NCI-H510A treated with DMSO at 0.1 percent for 48 hours (cell line): ENCODE measurements at places on chromosomes 1 and 21.

DNA sequence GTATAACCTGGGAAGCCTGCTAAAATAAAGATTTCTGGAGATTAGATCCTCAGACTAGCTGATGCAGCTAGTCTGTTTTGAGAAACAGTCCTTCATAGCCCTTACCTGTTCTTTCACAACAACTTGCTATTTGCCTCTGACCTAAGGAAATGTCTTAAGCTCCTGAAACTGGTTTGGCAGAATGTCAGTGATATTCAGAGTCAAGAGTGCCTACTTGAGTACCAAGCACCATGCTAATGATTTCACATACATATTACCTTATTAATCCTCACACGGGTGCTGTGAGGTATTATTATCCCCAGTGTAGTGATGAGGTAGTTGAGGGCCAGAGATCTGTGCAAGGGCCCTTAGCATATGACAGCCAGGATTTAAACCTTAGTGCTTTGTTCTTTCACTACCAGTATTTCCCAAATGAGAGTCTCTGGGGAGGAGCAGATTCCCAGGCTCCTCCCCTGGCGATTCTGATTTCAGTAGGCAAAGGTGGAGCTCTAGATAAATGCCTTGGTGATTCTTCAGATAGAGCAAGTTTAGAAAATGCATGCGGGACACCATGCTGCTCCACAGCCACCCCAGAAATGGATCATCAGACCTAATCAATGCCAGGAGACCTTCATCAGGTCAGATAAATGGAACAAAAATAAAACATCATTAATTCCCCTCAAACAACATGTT lies 47.4 kb upstream of the WNT2B start:
- peak; percentile 72 for DNase-seq

- DNase-seq: no peak
These were observed 25.6 kb upstream of the ST6GALNAC3 start for GRCh38 chr1:76048926-76049325.

DNA sequence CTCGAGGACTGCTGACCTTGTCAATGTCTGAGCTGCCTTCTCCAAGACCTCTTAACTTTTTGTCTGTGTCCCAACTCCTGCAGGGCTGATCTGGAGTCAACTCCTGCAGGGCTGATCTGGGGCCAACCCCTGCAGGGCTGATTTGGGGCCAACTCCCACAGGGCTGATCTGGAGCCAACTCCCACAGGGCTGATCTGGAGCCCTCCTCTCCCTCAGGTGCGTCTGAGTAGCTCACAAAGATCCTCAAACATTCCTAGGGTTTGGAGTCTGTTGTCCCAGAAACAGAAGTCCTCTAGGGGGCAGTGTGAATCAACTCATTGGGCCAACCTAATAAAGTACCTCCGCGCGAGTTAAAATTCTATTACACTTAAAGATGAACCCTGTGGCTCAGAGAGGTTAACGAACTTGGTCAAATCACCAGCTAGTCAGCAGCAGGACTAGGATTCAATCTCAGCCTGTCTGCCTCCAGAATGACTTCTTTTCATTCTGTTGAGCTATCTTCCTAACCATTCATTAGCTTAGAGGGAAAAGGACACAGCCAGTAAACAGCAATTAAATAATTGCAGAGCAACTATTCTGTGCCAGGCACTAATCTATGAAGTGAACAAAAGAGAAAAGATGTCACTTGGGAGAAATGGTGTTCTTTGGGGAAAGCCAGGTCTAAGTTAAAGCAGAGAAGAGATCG lies 17.2 kb upstream of the RLF start:
- DNase-seq: peak; percentile 97

GRCh38 chr1:184649451-184649888 lies 105.2 kb downstream of the EDEM3 start:
- no peak for DNase-seq

DNA sequence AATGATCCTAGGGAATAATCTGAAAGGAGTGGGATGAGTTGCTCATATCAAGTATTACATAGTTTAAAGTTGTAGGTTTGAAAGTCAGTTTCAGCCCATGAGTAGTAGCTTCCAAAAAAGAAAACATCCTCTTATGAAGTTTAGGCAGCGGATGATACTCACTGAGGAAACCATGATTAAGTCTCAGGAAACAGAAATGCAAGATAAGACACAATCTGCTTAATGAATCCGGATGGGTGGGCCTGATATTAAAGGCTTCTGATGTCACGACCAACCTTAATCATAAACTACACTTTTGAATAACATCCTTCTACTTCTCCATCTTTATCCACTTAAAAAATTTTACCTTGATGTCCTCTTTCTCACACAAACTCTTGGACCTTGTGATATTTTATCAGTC lies 61.8 kb downstream of the S1PR1 start:
- DNase-seq: no peak

DNA sequence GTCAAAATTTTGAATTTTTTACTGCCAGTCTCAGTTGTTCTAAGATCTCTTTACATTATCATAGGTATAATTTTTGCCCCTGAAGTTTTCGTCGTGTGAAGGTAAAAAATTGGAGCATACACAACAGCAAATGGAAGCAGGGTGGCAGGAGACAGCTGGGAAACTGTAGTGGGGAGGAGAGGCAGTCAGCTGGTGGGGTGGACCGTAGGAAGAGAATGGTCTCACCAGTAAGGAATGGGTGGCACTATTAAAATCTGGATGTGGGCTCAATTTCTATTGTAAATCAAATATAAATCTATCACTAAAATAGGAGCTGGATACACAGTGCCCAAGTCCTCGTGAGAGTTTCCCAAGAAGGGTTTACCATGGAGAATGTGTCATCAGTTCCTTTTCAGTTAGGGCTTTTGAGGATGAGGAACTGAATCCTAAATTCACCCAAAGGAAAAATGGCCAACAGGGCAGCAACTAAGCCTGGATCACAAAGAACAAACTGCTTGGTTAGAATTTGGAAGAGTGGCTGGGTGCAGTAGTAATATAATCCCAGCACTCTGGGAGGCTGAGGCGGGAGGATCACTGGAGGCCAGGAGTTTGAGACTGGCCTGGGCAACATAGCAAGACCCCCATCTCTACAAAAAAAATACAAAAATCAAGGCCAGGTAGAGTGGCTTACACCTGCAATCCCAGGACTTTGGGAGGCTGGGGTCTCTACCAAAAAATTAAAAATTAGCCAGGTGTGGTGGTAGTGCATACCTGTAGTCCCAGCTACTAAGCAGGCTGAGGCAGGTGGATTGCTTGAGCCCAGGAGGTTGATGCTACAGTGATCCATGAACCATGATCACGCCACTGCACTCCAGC lies 10.5 kb upstream of the IRF2BP2 start:
- no peak for DNase-seq

DNA sequence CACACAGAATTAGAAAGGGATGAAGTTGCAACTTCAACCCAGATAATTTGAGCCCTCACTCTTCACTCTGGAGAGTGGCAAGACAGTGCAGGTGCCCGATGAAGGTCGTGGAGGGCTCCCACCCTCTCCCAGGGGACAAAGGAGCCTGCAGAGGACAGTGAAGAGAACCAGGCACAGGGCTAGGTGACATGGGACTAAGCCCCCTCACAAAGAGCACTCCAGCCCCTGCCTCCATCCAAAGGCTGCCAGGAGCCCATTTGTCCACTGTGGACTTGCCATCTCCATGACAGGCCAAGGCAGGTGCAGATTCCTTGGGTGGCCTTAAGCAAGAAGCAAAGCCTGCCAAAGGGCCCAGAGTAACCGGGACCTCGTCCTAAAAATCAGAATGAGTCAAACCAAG lies 15.1 kb downstream of the ERRFI1 start:
- DNase-seq: no peak

- DNase-seq: no peak
These were observed 121.9 kb upstream of the JUN start for GRCh38 chr1:58905628-58906221.

DNA sequence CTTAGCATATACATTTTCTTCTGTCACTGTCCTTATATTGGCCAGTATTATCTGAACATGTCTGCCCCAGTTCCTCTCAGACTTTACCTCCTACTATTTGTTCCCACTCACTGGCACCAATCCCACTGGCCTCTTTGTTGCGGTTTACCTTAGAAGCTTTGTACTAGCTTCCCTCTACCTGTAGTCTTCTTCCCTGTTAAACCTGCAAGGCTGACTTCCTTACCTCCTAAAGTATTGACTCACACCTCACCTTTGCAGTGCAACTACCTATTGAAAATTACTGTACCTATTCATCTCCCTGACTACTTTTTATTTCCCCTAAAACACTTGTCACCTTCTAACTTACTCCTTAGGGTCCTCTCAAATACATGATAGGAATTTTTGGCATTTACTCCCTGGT lies 111.1 kb downstream of the CLEC20A start:
- no peak for DNase-seq

- DNase-seq: no peak
These were observed 227.1 kb downstream of the GRIK3 start for GRCh38 chr1:36807262-36807661.

DNA sequence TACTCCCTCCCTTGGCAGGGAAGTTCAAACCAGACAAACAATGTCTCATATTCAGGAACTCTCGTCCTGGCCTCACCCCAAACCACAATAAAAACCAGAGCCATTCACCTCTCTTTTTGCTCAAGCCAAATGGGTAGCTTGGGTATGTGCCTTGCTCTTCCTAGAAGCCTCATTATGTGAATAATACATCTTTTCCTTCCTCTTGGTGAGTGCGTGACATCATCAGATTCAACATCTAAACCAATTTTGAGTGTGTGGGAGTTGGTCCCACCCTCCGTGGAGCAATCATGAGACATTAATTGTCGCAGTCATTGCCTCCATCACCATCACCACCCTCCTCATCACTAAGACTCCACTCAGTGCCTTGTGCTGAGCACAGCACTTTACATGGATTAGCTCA lies 482.9 kb downstream of the PTPRU start:
- DNase-seq: no peak

- DNase-seq: no peak
These were observed 484.1 kb upstream of the NFIA start for GRCh38 chr1:60598041-60598910.

GRCh38 chr1:56031001-56031400 lies 548.4 kb downstream of the PLPP3 start:
- no peak for DNase-seq

- no peak for DNase-seq
These were observed 590.3 kb downstream of the PTPRU start for GRCh38 chr1:29826646-29827045.

DNA sequence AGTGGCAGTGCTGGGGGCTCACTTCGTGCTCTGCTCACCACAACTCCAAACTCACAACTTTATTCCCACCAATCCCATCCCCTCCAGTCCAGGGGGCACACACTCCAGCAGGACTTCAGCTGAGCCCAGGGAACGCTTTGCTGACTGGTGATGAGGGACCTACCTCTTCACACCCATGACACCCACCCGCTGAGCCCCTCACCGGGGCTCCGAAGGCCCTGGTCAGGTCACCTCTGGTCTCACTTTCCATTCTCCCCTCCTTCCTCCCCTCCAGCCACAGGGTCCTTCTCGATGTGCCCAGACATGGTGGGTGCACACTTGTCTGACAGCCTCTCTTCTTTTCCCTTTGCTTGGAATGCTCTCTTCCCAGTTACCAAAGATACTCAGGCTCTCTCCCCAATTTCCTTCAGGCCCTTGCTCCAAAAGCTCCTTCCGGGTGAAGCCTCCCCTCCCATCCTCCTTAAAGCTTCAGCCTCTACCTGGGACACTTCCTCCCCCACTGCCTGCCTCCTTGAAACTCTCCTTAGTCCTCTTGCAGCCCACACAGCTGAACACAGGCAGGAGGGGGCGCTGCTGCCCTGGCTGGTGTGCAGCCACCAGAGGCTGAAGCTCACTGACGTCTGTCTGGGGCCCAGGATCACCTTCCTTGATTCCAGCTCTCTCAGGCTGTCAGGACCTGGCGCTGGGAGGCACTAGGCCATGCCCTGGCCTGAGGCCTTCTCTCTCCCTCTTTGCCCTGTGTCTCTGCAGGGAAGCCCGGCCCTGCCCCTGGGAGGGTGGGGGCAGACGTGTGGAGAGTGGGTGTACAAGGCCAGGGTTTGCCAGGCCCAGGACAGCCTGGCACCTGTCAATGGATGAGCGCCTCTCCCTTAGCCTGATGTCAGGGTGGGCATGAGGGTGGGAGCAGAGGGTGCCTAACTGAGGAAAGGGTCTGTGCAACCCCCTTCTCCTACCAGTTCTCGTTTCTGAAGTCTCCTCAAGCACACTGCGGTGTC lies 1.6 kb downstream of the KCNE1 start:
- DNase-seq: peak; percentile 16

- DNase-seq: no peak
These were observed 46.1 kb upstream of the SLC30A1 start for GRCh38 chr1:211625040-211625439.

DNA sequence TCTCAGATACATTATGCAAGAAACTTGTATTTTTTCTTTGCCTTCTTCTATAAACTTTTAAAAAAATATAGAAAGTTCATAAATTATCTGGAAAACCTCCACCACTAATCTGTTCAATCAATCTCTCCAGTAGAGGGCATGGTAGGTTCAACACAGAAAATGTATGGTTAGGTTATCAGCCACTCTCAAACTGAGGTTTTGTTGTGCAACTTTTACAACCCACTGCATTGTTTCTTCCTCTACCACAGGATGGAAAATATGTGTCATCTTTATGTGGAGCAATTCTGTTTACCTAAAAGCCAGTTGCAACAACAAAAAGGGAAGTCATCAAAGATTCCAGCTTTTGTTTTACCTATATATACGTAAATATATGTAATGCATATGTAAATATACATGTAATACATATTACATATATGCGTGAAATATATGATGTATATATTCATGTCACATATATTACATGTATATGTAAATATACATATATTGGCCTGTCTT lies 3.0 kb upstream of the RGS2 start:
- DNase-seq: peak; percentile 56

DNA sequence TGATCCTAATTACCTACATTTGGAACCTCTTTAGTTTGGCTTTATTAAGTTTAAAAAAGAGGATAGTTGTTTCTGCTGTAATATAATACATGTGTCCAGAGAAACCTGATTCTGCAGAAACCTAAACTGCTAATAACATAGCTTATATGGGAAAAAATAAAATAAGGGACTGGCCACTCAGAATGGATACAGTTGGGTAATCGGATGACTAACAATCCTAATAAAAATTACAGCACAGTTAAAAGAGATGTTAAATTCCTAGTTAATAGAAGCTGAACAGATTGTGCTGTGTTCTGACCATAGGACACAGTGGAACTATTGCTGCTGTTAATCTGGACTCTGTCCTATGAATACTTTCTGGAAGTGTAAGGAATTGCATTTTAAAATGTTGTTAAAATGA lies 16.0 kb downstream of the ARV1 start:
- DNase-seq: no peak

DNA sequence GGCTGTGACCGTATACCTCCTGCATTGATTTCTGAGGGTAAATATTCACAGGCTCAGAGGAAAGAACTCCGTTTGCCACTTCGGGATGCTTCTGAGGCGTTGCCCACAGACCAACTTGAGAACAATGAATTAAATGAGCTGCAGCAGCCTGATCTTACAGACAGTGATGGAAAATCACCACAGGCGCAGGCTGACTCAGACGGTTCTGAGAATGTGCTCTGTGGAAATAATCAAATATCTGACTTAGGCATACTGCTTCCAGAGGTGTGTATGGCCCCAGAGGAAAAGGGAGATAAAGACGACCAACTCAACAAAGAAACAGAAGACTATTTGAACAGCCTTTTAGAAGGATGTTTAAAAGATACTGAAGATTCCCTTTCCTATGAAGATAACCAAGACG lies 76.7 kb upstream of the SCCPDH start:
- DNase-seq: no peak
